IPS-NIHi11 (cell line): ENCODE measurements at places on chromosomes 6 and 20.
A peak's percentile ranks its signal among the peaks of the same experiment; 100 is the strongest.

DNA sequence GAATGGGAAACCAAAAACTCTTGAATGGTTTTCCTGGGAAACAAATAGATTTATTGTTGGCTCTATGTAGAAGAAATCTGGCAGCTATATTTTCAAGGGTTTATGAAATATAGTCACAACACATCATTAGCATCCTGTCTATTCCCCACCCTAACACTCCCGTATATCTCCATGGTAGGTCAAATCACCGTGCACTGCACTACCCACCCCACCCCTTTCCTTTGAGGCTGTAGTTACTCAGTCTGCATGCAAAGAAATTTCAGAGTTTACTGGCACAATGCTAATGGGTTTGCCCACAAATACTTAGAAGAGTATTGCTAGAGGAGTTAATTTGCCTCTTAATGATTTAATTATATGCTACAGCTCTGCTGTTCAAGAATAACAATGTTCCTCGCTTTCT, 329.1 kb upstream of the TSHZ2 start:
- no peak for DNase-seq

DNA sequence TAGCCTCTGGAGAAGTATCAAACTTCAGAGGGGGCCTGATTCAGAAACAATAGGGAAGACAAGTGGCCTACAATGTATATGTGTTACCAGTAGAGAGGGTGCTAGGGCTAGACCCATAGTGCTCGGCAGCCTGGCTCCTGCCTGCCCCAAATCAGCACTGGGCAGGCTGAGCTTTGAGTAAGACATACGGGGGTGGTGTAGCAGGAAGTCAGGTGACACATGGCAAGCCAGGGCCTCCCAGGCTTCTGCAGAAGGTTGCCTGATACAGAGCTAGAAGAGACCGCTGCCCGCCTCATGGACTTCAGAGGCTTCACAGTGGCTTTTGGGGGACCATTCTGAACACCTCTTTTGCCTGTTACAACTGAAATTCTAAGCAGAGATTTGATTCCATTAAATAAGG, 43.4 kb downstream of the RALY start:
- peak; percentile 29 for DNase-seq

DNA sequence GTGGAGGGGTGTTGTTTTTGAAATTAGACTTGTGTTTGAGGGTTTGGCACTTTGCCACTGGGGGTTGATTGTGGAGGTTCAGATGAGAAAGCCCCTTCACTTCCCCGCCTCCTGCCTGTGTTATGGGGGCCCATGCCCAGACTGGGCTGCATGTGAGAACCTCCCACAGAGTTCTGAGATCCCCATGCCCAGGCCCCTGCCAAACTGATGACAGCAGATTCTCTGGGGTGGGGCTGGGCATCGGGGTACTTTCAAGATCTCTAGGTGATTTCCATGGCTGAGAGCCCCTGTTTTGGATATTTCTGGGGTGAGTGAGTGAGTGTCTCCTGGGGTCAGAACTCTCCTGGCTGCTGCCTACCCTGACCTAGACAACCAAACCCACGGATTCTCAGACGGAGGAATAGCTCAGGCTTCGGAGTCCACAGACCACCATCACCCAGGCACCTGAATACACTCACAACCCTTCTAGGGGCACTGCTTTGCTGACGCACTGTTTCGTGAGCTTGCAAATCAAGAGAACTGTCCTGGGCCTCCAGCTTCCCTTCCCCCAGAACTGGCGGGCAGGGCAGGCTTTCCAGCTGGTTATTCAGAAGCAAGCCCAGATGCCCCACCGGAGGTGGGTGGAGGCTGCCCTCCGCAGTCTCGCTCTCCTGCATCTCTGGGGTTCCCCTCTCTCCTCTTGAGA, 6.3 kb downstream of the BCAS1 start:
- DNase-seq = no peak

- peak; percentile 42 for DNase-seq
Observed at GRCh38 chr6:44113414-44113813, 13.8 kb downstream of the MRPL14 start.

- no peak for DNase-seq
Observed at GRCh38 chr20:22819112-22819511, 216.0 kb upstream of the SSTR4 start.

DNA sequence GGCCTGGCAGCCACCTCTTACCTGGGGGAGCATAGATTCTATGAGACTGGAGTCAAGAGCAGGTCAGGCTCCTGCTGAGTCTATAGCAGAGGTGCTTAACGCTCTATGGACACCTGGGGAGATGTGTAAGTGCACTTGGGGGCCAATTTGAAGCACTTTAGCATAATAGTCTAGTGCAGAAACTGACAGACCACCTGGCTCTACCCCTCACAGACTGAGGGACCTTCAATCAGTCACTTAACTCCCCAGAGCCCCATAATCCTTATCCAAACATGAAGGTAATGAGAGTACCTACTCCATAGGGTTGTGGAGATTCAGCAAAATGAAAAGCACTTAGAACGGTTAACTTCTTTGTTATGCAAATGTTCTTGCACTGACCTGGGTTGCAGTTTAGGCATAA, 87.3 kb upstream of the SLC22A16 start:
- DNase-seq = no peak

- no peak for DNase-seq
Observed at GRCh38 chr20:57680131-57680716, 29.6 kb downstream of the PMEPA1 start.

DNA sequence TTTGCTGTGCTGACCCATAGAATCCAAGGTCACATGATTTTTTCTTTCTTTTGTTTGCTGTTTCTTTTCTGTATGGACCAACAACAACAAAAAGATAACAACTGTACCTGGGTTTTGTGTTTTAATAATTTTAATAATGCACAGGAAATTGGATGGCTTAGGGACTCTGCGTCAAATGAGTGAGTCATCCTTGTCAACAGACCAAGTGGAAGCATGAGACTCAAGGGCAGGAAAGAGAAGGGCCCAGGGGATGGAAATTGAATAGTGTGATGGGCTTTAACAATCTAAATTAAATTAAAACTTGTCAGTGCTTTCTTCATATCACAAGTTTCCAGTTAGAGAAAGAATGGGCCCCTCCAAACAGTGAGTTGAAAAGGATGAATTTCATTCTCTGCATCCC, 413.0 kb downstream of the PREX1 start:
- DNase-seq = no peak

DNA sequence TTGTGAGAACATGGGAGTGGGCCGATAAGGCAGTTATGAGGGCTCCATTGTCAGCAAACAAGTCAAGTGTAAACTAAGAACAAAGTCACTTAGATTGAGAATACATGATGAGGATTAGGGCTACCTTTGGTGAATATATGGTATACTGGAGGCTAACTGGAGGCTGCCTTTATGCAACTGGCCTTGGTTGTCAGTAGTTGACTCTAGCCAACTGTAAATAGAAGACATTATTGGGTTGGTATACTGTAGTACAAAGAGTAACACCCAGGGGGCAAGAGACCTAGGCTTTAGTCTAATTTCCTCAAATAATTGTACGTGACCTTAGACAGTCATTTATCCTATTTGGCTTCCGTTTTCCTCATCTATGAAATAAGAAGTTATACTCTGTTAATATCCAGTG, 235.2 kb downstream of the ARID1B start:
- no peak for DNase-seq

- no peak for DNase-seq
Observed at GRCh38 chr20:34712525-34713192, 8.5 kb downstream of the TP53INP2 start.

DNA sequence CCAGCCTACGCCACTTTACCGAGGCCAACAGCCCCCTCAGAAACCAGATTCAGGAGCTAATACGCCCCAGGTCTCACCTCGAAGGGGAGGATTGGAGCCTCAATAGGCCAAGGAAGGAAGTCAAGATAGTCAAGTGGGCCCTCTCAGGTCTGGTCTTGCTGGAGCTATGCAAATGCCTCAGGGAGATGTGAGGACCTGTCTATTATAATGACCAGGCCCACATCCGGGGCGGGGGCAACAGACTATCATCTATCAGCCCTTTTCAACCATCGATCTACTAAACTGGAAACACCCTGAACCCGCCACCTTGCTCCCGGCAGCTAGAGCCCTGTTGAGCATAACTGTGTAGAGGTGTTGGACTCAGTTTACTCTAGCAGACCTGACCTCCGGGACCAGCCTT, 12.7 kb upstream of the GSTA3 start:
- DNase-seq = no peak

DNA sequence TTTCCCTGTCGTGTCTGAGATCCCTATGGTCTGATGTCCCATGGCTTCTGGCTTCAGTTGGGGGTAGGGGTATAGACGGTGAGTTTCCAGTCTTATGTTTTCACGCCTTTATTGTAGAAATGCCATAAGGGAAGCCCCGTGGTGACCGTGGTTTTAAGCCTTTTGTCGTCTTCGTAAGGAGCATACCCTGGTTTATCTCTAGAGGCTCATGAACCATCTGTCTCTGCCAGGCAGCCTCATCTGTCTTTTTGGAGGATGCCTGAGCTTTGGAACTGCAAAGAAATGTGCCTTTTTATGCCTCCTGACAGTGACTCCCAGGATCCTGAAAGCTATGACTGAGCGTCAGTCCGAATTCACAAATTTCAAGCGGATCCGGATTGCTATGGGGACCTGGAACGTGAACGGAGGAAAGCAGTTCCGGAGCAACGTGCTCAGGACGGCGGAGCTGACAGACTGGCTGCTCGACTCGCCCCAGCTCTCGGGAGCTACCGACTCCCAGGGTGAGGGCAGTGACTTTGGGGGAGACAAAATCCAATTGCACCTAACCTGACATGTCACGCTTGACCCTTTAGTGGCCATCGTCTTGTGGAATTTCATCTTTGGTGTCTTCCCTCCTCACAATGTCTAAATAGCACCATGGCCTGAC, 84.6 kb downstream of the SYNJ2 start:
- no peak for DNase-seq

GRCh38 chr6:3535776-3536435, 79.1 kb upstream of the SLC22A23 start:
- DNase-seq = no peak

DNA sequence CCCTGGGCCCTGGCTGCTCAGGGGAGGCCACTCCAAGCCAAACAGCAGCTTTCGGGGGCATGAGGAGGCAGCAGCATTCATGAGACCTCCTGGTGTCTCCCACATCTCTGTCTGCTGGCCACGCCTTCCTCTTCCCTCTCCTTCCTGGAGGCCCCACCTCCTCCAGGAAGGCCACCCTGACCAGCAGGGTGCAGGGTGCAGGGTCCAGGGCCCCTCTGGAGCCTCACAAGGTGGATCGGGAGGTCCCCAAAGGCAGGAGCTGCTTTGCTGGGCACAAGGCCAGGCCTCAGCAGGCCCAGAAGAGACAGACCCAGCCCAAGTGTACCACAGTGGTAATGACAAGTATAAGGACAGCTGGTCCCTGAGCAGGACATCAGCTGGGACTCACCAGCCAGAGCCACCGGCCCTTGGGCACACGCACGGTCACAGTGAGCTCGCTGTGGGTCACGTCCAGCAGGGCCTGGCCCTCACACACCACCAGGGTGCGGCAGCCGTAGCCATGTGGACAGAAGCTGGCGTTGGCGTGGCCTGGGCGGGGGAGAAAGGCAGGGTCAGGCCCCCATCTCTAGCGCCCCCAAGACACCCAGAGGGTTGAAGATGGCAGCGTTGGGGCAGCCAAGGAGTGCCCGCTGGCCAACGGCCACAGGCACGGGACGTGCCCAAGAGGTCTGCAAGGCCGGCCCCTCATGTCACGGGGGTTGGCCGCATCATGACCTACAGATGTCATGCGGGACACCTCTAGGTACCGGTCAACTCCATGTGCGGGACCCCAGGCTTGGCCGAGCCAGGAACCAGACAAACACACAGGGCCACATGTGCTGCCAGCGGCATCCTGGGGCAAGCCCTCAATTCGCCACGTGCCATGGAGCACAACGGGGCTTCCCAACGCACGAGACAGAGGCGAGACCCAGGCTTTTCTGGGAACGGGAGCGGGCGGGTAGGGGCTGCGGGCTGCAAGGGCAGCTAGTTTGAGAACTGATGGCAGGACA, 26.9 kb downstream of the ADRM1 start:
- no peak for DNase-seq
